ENCODE measurements at places on chromosomes 1 and 21.

GRCh38 chr1:162422662-162423375 is 10.9 kb upstream of the SH2D1B start:
- no peak for DNase-seq

GRCh38 chr1:213779228-213779627 is 208.5 kb upstream of the PROX1 start:
- no peak for DNase-seq

DNA sequence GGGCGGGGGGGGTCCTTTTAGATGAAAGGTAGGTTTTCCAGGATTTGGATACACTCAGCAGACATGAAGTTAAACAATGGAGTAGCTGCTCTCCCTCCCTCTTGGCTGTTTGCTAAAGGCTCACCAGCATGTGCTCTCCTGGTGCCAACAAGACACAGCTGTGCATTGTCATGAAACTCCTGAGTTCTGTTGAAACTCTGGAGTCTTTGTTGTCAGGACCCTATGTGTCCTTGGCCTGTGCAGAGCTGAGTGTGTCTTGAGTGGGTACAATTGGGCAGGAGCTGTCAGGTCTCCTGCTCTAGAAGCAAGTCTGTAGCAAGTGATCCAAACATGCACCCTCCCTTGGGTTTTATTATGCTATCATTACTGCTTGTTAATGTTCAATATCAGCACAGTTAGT is 12.7 kb downstream of the TBX19 start:
- no peak for DNase-seq

- DNase-seq, result no peak
Measured at GRCh38 chr1:209364716-209365115, 218.8 kb upstream of the CAMK1G start.

GRCh38 chr1:78005755-78006154 is 1.0 kb downstream of the DNAJB4 start:
- no peak for DNase-seq

DNA sequence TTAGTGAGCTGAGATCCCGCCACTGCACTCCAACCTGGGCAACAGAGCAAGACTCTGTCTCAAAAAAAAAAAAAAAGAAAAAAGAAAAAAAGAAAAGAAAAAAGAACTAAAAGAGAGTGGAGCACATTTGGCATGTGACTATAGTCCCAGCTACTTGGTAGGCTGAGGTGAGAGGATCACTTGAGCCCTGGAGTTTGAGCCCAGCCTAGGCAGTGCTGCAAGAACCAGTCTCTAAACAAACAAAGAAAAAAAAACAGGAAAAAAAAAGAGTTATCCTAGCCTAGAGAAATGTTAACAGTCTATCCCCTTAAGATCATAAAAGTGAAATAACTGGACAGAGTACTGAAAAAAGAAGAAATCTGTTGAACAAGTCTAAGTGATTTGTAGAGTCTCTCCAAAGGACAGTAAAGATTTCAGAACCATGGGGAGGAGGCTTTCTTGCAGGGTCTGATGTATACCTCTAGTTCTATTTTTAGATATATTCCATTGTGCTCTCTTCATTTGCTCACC is 4.5 kb upstream of the PRDX1 start:
- no peak for DNase-seq

GRCh38 chr1:205244384-205244783 is 16.6 kb downstream of the TMCC2 start:
- no peak for DNase-seq
